Omental fat pad (tissue), 4 donors: ENCODE measurements at places on chromosomes 5 and 9. TPM values are rescaled to one million over a fixed set of nuclear protein-coding genes. Genes with fewer than 3 reads are reported as not detected.
A peak's percentile ranks its signal among the peaks of the same experiment; 100 is the strongest.

DNA sequence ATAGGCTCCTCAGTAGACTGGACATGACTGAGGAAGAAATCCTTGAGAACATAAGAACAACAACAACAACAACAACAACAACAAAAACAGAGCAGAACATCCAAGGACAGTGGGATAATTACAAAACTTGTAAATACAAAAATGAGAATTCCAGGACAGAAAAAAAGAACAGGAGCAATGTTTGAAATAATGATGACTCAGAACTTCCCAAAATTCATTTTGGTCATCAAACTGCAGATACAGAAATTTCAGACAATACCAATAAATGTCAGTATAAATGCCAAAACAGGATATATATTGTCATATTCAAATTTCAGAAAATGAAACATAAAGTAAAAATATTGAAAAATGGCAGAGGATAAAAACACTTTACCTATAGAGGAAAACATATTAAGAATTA is 259.0 kb downstream of the TRIM36 start:
- DNase-seq: no peak

DNA sequence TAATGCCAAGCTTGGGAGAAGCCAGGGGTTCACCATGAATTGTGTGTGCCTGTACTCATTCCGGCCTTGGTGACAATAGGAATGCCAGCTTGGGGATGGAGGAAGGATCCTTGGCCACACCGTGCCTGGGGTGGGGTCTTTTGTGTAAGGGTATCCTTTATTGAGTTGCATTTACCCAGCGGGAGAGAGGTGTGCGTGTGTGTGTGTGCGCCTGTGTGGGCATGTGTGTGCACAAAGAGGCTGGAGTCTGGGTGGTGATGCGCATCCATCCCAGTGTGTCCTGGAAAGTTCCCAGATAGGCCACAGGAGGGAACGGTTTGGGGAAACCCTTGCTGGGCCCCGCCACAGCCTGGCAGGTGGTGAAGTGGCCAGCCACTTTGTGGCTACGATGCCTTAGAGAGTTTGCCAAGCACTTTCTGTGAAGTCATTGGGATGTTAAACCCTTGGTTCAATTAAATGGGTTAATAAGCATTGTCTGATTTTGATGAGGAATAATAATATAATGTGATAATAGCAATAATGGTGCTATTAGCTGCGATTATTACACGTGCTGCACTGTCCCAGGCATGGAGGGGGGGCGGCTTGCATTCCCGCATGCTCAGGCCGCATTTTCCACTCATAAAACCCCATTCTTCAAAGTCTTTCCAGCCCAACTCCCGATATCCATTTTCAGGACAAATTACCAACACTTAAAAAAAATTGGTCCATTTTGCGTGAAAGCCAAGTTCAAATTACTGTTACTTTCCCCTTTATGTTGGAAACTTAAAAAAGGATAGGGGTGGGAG is 13.7 kb downstream of the PITX1 start:
- no peak for DNase-seq

DNA sequence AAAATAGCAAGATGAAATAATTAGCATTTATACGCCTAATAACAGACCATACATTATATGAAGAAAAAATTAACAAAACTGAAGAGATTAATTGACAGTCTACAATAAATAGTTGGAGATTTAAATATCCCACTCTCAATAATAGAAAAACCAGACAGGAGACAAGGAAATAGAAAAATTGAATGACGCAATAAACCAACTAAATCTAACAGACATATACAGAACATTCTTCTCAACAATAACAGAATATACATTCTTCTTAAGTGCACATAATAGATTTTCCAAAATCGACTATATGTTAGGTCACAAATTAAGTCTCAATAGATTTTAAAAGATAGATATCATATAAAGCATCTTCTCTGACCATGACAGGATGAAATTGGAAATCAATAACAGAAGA is 25.6 kb upstream of the RNF180 start:
- no peak for DNase-seq

DNA sequence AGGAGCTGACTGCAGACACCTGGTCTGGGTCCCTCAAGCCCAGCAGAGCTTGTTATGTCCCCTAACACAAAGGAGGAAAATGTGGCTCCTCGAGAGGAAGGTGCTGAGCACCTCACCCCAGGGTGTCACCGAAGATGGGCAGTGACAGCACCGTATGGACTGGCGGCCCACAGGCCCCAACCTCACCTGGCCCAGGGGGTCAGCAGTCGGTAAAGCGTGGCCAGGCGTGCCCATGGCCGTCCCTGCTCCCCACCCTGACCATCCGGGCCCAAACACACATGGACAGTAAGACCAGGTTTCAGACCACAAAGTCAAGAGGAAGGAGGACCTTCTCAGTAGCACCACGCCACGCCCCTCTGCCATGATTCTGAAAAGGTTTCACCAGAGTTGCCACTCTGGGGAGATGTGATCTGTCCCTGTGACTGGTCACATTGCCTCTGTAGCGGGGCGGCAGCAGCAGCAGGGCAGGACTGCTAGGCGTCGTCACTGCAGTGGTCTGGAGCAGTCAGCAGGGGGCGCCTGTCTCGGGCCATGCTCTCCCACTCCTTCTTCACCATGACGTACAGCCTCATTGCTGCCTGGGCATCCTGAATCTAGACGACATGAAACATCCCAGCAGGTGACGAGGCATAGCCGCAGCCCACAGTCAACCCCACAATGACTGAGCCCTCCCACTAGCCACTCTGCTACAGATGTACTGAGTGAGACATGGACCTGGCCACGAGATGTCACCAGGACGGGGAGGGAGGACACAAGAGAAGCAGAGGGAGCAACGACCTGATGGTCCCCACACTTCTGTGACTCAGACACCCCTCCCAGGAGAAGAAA is 11.1 kb downstream of the REXO4 start:
- peak; percentile 58 for DNase-seq

DNA sequence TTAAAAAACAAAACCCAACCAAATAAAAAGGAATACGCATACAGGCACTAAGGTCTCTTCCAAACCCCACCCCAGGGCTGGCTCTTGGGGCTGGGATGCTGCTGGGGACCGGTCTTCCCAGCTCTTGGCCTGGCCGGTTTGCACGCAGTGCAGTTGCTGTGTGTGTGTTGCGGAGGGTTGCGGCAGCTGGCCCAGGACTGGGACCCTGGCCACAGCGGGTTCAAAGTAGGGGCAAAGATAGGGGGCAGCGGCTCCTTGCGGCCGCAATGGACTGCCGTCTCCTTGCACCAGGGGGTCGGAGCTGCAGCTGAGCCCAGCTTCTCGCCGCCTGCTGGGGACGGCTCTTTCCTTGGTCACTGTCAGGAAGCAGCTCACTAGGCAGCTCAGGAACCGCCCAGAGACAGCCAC is 5.0 kb downstream of the DMRT3 start:
- no peak for DNase-seq

GRCh38 chr5:53714667-53715010 is 154.2 kb downstream of the NDUFS4 start:
- DNase-seq: no peak

GRCh38 chr5:62007457-62007856 is 298.5 kb upstream of the KIF2A start:
- DNase-seq: no peak

- no peak for DNase-seq
These were observed 100.4 kb downstream of the FAM114A2 start for GRCh38 chr5:153938191-153938842.

GRCh38 chr5:72494623-72495124 is 12.5 kb downstream of the ZNF366 start:
- DNase-seq: no peak

DNA sequence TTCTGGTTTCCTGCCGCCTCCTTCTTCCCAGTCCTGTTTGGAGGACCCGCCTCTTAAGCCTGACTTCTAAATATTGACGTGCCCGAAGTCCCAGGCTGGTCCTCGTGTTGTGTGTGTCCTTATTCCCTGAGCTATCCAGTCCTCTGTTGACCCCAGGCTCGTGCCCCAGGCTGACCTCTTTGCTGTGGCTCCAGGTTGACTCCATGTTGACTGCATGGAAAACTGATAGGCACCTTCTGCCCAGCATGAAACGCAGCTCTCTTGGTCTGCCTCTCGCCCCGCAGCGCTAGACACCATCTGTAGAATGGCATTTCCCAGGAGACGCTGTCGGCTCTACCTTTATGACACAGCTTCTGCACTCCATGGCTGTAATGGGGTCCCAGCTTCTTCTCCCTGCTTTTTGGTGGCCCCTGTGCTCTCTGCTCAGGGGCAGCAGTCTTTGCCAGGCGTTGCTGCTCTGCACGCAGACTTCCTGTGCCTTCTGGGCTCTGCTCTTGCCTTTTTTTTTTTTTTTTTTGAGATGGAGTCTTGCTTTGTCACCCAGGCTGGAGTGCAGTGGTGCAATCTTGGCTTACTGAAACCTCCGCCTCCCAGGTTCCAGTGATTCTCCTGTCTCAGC is 28.4 kb downstream of the EHMT1 start:
- DNase-seq: no peak

DNA sequence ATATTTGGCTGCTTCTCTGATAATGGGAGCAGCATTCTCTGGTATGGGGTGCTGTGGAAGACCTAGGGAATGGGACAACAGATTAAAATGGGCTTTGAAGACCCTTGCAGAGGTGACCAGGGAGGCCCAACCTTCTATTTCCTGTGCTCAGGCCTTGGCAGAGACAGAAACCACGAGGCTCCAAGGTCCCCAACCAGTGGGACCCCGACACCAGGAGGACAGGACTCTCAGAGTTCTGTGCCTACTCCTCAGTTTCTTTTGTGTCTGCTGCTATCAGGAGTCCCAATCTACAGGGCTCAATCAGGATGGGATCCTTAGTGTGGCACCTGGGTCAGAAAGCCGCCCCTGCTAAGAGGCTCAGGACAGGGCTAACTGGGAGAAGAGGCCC is 29.3 kb downstream of the CSF2 start:
- DNase-seq: no peak

ZNF608 gene
- 26.2 TPM for total RNA-seq

TPRN gene
- total RNA-seq: 4.6 TPM

FST gene
- 11.6 TPM for total RNA-seq

LCN9 gene
- total RNA-seq: not detected

PDE4D gene
- total RNA-seq: 32.5 TPM

TAF11L5 gene
- not detected for total RNA-seq
